ENCODE measurements at places on chromosomes 4 and X. TPM values are rescaled to one million over a fixed set of nuclear protein-coding genes. Genes with fewer than 3 reads are reported as not detected.

GRCh38 chr4:173420324-173420752 lies 21.4 kb upstream of the SCRG1 start:
- DNase-seq, result no peak

GRCh38 chrX:120797188-120797851 lies 78.3 kb downstream of the CT47B1 start:
- DNase-seq, result no peak

GRCh38 chrX:41332408-41333002 lies 1.5 kb upstream of the DDX3X start:
- peak; percentile 49 for DNase-seq

MAMLD1 gene
- total RNA-seq, result 0.76 TPM

GRCh38 chr4:64417974-64418373 lies 8.7 kb upstream of the TECRL start:
- DNase-seq, result no peak

- DNase-seq, result no peak
Observed at GRCh38 chrX:83510510-83511062, 2.5 kb downstream of the POU3F4 start.

- DNase-seq, result no peak
Observed at GRCh38 chr4:82801910-82802521, 3.4 kb upstream of the SCD5 start.

GAGE13 gene
- not detected for total RNA-seq

GPM6B gene
- 9.3 TPM for total RNA-seq

- DNase-seq, result no peak
Observed at GRCh38 chr4:78299565-78299972, 242.4 kb downstream of the FRAS1 start.

DNA sequence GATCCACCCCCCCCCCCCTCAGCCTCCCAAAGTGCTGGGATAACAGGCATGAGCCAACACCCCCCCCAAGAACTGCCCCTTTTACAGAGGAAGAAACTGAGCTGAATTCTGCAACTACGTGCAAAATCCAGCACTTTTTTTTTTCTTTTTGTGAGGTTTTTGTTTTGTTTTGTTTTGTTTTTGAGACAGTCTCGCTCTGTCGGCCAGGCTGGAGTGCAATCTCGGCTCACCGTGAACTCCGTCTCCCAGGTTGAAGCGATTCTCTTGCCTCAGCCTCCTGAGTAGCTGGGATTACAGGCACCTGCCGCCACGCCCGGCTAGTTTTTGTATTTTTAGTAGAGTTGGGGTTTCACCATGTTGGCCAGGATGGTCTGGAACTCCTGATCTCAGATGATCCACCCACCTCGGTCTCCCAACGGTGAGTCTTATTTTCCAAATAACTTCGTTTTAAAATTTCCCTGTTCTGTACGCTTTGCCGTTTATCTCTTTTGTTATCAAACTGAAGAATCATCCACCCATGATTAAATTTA lies 4.9 kb downstream of the CRLF2 start:
- no peak for DNase-seq

MAGEB17 gene
- not detected for total RNA-seq

Data from left colon (tissue), 2 donors.